ENCODE measurements at places on chromosomes 3 and 15.
A peak's percentile ranks its signal among the peaks of the same experiment; 100 is the strongest.

GRCh38 chr3:121819236-121819635 lies 15.6 kb downstream of the IQCB1 start:
- no peak for DNase-seq

- no peak for DNase-seq
Measured at GRCh38 chr3:72297481-72297880, 512.5 kb upstream of the PROK2 start.

DNA sequence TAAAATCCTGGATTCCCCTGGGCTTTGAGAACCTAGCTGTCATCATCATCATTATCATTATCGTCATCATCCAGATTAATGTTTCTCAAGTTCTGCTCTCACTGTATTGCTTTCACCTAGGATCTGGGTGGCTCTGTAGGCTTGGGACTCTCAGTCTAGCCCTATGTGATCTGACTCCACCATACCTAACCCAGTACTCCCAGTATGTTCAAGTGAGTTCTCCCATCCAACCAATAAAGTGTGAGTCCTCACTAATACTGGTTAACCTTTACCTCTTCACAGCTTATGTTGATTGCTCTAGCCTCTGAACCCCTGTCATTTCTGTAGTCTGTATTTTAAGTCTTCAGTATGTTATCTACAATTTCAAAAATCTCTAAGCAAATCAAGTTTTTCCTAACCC lies 102.3 kb downstream of the NECTIN3 start:
- no peak for DNase-seq

DNA sequence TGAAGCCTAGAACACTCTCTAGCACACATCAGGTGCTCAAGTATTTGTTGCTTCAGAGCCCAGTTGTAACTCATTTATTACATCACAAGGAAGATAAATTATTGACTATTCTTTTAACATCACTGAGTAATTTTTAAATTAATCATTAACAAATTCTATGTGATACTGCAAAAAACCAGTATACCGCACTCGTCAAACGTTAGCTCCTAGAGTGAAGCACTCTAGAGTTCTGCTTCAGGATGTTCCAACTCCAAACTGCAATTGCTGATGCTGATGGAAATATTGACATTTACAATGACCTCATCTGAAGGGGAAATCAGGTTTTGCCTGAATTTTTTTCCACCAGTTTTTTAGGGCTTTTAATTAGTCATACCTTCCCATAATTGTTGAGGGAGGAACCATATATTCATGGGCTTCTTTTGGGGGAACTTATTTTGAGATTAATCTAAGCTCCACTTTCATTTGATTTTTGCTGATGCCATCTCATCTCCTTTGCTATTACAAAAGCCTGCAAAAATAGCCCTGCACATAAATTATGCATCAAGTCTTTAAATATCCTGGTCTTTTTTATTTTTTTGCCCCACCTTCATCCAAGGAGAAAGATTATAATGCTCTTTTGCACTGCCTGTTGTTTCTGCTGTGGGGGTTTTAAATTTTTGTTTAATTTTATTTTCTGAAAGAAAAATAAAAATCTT lies 123.0 kb upstream of the STAC start:
- no peak for DNase-seq

- DNase-seq, result no peak
Measured at GRCh38 chr15:39127151-39127790, 453.6 kb upstream of the THBS1 start.

DNA sequence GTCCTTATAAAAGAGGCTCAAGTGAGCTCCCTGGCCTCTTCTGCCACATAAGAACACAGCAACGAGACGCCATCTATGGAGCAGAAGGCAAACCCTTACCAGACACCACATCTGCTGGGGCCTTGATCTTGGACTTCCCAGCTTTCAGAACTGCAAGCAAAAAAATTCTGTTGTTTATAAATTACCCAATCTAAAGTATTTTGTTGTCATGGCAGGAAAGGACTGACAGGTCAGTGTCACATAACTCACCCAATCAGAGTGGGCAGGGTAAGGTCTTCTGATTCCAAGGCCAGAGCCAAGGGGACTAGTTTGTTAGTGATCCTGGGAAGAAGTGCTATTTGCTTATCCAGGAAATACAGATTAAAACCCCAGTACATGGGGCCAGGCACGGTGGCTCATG lies 98.9 kb downstream of the HMG20A start:
- DNase-seq, result no peak

- peak; percentile 66 for DNase-seq
Measured at GRCh38 chr3:52444860-52445793, at the start of gene SEMA3G. Gene SEMA3G, minus strand, starts transcription at chr3:52445103. Its CDS starts 76 bp downstream, at chr3:52445027.
